ENCODE measurements at places on chromosomes 7 and 10. TPM values are rescaled to one million over a fixed set of nuclear protein-coding genes. Genes with fewer than 3 reads are reported as not detected.

ABCB1 gene
- total RNA-seq = 12.2 TPM

CYP3A7 gene
- total RNA-seq = not detected

GNAT3 gene
- total RNA-seq = not detected

NCAPG2 gene
- 9.9 TPM for total RNA-seq

TIMM23B gene
- total RNA-seq = 39.5 TPM

SLC13A4 gene
- total RNA-seq = not detected

ZNF467 gene
- 4.1 TPM for total RNA-seq

GRCh38 chr7:134255814-134256213, 60.9 kb downstream of the SLC35B4 start:
- H3K4me1 ChIP-seq = no peaks in the 10 kb centered on the region
- no peaks in the 10 kb centered on the region for H3K36me3 ChIP-seq
- no peaks in the 10 kb centered on the region for H3K27me3 ChIP-seq
- DNase-seq = no peak
- H3K4me3 ChIP-seq = no peak overlapping the region

GRCh38 chr7:103134836-103135554, 13.9 kb downstream of the NAPEPLD start:
- H3K27ac ChIP-seq = no peak overlapping the region
- H3K36me3 ChIP-seq = no peaks in the 10 kb centered on the region
- H3K4me1 ChIP-seq = no peaks in the 10 kb centered on the region
- H3K4me3 ChIP-seq = no peak overlapping the region

GRCh38 chr7:116150588-116150987, 59.8 kb upstream of the TES start:
- H3K27me3 ChIP-seq = no peaks in the 10 kb centered on the region
- no peak for DNase-seq
- H3K36me3 ChIP-seq = no peaks in the 10 kb centered on the region
- H3K27ac ChIP-seq = no peak overlapping the region
- no peaks in the 10 kb centered on the region for H3K4me1 ChIP-seq

DNA sequence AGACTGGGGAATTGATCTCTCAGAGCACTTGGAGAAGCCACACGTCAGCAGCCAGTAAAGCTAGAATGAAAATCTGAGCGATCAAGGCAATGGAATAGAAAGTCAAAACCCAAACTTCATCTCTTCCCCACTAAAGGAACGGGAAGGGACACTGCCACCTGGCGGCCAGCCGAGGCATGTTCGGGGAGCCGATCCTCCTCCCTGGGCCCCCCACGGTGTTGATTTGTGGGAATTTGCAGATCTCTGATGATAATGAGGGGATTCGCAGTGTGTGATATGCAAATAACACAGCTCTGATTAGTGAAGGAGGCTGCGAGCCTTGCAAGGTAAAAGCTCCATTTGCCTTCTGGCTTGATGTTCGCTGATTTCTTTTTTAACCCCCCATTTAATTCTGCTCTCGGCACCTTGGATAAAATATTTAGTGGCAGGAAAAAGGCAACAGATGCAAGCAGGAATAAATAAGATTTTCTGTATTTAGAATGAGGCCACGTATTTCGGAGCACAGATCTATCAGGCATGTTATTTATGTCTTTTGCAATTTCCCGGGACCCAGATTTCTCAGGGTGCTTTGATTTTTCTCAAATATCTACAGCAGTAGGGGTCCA, 258.6 kb downstream of the PAXIP1 start:
- H3K27ac ChIP-seq = no peak overlapping the region
- no peak overlapping the region for H3K4me3 ChIP-seq
- H3K27me3 ChIP-seq = peaks cover 13% of the 10 kb centered on the region

- H3K36me3 ChIP-seq = peaks cover 35% of the 10 kb centered on the region
- no peak overlapping the region for H3K27ac ChIP-seq
- H3K4me3 ChIP-seq = peak overlapping the region; percentile 10
- no peaks in the 10 kb centered on the region for H3K27me3 ChIP-seq
Measured at GRCh38 chr10:110502851-110503301, 5.2 kb downstream of the DUSP5 start.

DNA sequence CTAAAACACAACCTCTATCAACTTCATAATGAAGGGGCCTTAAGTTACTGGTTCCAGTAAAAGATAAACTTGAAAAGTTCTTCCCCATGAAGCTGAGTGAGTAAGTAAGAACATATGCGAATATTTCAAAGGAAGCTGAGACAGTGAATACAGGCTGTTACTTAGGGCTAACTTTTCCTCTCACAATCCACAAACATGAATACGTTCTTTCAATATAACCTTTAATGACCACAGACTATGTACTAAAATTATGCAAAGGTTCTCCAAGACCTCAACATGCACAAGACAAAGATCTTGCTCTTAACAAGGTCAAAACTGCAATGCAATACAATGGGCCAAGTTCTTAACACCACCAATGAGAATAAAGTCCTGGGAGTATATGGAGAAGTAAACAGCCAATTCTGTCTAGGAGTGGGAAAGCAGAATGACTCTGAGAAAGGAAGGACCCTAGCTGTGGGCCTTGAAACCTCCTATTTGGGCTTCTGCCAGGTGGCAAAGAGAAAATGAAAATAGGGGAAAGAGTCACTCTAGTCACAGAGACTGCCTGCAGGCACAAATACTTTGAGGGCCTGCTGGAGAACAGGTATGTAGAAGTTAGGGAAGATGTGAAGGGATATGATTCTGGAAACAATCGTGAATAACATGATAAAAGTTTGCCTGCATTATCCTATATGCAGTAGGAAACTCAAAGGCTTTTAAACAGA, 43.7 kb downstream of the OSBPL3 start:
- H3K36me3 ChIP-seq = peaks cover 3% of the 10 kb centered on the region
- no peak overlapping the region for H3K27ac ChIP-seq
- no peaks in the 10 kb centered on the region for H3K4me1 ChIP-seq
- H3K27me3 ChIP-seq = no peaks in the 10 kb centered on the region

DNA sequence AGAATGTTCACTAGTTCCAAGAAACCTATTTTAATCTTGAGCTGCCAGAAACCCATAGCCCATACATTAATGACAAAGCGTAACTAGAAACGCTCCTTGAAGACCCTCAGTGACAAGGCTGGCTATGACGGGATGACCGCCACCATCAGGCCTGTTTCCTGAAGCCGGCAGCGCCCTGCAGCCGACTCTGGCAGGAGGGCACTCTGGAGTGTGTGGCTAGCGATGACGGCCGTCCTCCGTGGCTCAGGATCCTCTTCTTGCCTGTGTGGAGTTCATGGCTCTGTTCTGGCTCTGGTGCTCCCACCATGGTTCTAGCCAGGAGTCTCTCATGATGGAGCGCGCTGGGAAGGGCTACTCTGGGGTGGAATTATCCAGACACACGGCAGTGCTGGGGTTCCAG, 224.1 kb downstream of the ADARB2 start:
- no peaks in the 10 kb centered on the region for H3K36me3 ChIP-seq
- no peak overlapping the region for H3K4me3 ChIP-seq
- no peaks in the 10 kb centered on the region for H3K4me1 ChIP-seq
- DNase-seq = no peak
- no peak overlapping the region for H3K27ac ChIP-seq

DNA sequence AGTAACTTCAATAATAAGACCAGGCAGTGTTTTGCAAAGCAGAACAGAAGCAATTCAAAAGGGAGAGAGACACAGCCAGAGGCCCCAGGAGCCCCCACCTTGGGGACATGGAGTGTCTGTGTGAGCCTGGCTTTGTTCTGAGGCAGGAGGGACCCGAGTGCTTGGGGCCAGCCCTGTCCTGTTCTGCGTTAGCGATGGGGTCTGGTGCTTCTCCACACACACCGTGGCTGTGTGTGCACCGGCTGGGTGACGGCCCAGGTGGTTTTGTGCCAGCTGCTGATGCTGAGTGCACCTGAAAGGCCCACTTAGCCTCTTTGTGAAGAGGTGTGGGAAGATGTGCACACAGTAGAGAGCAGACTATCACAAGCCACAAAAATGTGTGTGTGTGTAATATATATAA, 468.9 kb downstream of the DNAJB6 start:
- H3K4me3 ChIP-seq = no peak overlapping the region
- H3K27me3 ChIP-seq = no peaks in the 10 kb centered on the region
- H3K27ac ChIP-seq = no peak overlapping the region
- H3K36me3 ChIP-seq = no peaks in the 10 kb centered on the region
- DNase-seq = no peak
- no peaks in the 10 kb centered on the region for H3K4me1 ChIP-seq

GRCh38 chr10:52778511-52779392, 6.2 kb upstream of the MBL2 start:
- no peak for DNase-seq
- no peaks in the 10 kb centered on the region for H3K4me1 ChIP-seq
- no peak overlapping the region for H3K4me3 ChIP-seq

GRCh38 chr7:106568680-106569499, 92.1 kb downstream of the CCDC71L start:
- H3K4me1 ChIP-seq = no peaks in the 10 kb centered on the region
- no peaks in the 10 kb centered on the region for H3K36me3 ChIP-seq
- no peaks in the 10 kb centered on the region for H3K27me3 ChIP-seq
- no peak for DNase-seq

GRCh38 chr10:91049988-91050360, 129.1 kb upstream of the ANKRD1 start:
- H3K27me3 ChIP-seq = no peaks in the 10 kb centered on the region
- H3K27ac ChIP-seq = no peak overlapping the region
- H3K4me1 ChIP-seq = no peaks in the 10 kb centered on the region
- H3K4me3 ChIP-seq = no peak overlapping the region
- no peak for DNase-seq

DNA sequence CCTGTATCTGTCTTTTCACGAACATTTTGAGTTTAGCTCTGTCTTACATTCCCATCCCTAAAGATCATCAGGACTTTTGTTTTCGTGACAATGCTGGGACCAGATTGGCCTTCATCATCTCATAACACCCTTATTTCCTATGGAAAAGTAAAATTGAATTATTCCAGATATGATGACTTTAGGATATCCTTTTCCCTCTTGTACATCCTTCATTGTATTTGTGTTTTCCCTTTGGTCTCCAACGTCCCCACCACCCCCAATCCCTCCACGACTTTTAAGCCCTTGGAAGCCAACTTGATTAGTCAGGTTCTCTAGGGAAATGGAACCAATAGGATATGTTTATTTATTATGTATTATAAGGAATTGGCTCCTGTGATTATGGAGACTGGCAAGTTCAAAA, 167.6 kb downstream of the ARL4A start:
- no peaks in the 10 kb centered on the region for H3K27me3 ChIP-seq
- H3K4me3 ChIP-seq = no peak overlapping the region
- no peak overlapping the region for H3K27ac ChIP-seq

GRCh38 chr10:1553951-1554350, 183.4 kb downstream of the ADARB2 start:
- H3K4me1 ChIP-seq = no peaks in the 10 kb centered on the region
- no peak overlapping the region for H3K4me3 ChIP-seq
- no peak overlapping the region for H3K27ac ChIP-seq
- no peaks in the 10 kb centered on the region for H3K36me3 ChIP-seq

- H3K4me3 ChIP-seq = no peak overlapping the region
- no peak overlapping the region for H3K27ac ChIP-seq
- no peak for DNase-seq
- no peaks in the 10 kb centered on the region for H3K36me3 ChIP-seq
Measured at GRCh38 chr10:51706225-51706624, 6.8 kb upstream of the CSTF2T start.

DNA sequence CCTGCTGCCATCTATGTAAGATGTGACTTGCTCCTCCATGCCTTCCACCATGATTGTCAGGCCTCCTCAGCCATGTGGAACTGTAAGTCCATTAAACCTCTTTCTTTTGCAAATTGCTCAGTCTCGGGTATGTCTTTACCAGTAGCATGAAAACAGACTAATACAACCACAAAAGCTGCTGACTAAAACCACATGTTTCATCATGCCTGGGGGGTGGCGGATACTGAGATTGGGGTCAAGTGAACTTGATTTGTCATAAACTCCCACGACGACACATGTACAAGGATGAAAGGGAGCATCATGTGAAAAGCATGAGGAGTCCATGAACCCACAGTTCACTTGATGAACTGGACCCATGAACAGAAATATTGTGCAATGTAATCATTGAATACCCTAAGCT, 134.9 kb upstream of the ANK3 start:
- no peak for DNase-seq
- no peaks in the 10 kb centered on the region for H3K4me1 ChIP-seq
- no peaks in the 10 kb centered on the region for H3K27me3 ChIP-seq
- no peak overlapping the region for H3K4me3 ChIP-seq
- H3K27ac ChIP-seq = no peak overlapping the region

DNA sequence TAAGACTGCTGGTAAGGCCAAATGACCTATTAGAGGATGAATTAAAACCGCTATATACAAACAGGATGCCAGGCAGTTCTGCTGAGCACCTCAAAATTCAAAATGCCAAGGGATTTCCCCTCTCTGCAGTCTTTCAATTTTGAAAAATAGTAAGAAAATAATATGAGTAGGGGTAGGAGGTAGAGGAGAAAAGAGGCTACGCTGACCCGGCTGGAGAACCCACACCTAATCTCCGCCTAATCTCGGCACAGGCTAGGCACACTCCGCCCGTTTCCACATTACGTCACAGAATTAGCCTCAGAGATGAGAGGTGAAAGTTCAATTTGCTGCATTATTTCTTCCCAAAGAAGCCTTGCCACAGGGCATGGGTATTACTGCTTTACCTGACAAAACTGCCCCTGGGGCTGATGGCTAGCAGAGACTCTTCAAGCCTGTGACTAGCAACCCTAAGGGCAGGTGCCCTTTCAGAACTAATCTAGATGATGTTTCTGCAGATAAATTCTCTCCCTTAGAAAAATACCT, 21.3 kb upstream of the SPOCK2 start:
- peak overlapping the region; percentile 75 for H3K27ac ChIP-seq
- no peaks in the 10 kb centered on the region for H3K36me3 ChIP-seq
- peak overlapping the region; percentile 23 for H3K4me3 ChIP-seq
- DNase-seq = no peak

GRCh38 chr7:64880322-64881297, 22.5 kb upstream of the ZNF273 start:
- H3K27ac ChIP-seq = no peak overlapping the region
- H3K27me3 ChIP-seq = peaks cover 22% of the 10 kb centered on the region
- DNase-seq = no peak

GRCh38 chr7:727806-728460, 852 bp upstream of the PRKAR1B start:
- no peaks in the 10 kb centered on the region for H3K27me3 ChIP-seq
- H3K4me1 ChIP-seq = peaks cover 21% of the 10 kb centered on the region
- DNase-seq = no peak
- peaks cover 12% of the 10 kb centered on the region for H3K36me3 ChIP-seq
- peak overlapping the region; percentile 29 for H3K4me3 ChIP-seq
- H3K27ac ChIP-seq = no peak overlapping the region

GRCh38 chr10:6950133-6950532, 370.1 kb upstream of the PRKCQ start:
- no peak overlapping the region for H3K4me3 ChIP-seq
- H3K27ac ChIP-seq = no peak overlapping the region
- no peaks in the 10 kb centered on the region for H3K4me1 ChIP-seq
- no peak for DNase-seq
- H3K36me3 ChIP-seq = no peaks in the 10 kb centered on the region

Measured in CD4-positive, alpha-beta T cell (primary cell).